ENCODE measurements at places on chromosomes 1 and 21. TPM values are rescaled to one million over a fixed set of nuclear protein-coding genes. Genes with fewer than 3 reads are reported as not detected.

DNA sequence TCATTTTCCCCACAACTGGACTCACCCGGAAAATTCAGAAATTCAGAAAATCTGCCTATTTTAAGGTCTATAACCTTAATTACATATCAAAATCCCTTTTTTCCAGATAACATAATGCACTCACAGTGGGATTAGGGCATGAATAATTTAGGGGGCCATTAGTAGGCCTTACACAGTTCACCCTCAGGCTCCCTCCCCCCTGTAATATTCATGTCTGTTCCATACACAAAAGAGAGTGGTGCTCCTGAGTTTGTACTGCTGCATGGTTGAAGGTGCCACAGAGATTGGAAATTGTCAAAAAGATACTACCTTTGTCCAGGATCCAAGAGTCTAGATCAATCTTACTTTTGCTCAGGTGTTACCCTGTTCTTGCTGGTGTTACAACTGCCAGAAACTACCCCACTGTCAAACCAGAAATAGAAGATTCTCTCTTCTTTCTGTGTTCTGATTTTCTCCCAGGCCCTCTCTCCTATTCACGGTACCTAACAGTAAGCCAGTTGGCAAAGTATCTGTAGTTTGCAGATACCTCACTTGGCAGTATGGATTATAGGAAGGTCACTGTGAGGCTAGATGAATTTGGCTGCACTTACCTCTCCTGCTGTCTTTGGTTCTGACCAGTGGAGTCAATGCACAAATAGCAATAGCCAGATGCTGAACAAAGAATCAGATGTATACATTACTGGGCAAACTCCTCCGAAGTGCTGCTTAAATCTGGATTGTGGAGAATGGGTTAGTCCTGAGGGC lies 53.2 kb downstream of the C1orf198 start:
- no peaks in the 10 kb centered on the region for H3K4me1 ChIP-seq
- DNase-seq, result no peak
- H3K4me3 ChIP-seq, result no peak overlapping the region
- no peak overlapping the region for H3K27ac ChIP-seq

DNA sequence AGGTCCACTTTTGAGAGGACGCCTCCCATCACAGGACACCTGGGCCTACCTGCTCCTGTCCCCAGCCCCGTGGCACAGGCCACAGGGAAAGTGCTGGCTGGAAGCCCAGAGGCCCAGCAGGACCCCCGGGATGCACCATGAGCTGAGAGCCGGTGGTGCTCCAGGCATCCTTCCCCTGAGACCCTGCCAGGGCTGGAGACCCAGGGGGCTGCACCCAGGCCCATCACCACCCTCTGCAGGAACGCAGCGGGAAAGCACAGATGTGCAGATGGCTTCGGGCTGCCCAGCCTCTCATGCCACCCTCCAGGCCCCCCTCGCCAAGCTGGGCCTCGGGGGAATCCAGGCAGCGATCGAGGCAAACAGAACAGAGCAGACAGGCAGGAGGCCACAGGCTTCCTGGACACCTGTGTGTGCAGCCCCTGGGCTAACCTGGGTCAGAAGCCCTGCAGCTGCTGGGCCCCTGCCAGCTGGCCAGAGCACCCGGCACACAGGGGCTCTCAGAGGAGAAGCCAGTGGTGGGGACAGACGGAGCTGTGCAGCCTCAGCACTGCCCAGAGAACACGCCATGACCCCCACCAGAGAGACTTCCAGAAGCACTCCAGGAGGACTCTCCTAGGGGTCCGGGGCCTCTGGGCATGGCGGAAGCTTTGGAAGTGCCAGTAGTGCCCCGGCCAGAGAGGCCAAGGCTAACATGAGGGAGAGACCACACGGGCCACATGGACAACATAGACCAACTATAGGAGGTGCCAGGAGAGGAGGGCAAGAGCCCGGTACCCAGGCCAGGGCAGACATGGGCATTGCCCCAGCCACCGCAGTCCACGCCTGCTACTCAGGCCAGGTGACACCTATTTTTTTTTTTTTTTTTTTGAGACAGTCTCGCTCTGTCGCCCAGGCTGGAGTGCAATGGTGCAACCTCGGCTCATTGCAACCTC lies 71.4 kb downstream of the ARHGEF16 start:
- no peak overlapping the region for H3K27ac ChIP-seq
- DNase-seq, result no peak
- H3K4me1 ChIP-seq, result peaks cover 12% of the 10 kb centered on the region
- H3K36me3 ChIP-seq, result no peaks in the 10 kb centered on the region
- no peaks in the 10 kb centered on the region for H3K27me3 ChIP-seq

- H3K27me3 ChIP-seq, result no peaks in the 10 kb centered on the region
- no peak for DNase-seq
Measured at GRCh38 chr1:168137515-168137821, 738 bp upstream of the GPR161 start.

- H3K4me1 ChIP-seq, result no peaks in the 10 kb centered on the region
- no peak overlapping the region for H3K27ac ChIP-seq
- H3K36me3 ChIP-seq, result no peaks in the 10 kb centered on the region
- no peaks in the 10 kb centered on the region for H3K27me3 ChIP-seq
Measured at GRCh38 chr1:41535276-41535675, 50.8 kb upstream of the EDN2 start.

DNA sequence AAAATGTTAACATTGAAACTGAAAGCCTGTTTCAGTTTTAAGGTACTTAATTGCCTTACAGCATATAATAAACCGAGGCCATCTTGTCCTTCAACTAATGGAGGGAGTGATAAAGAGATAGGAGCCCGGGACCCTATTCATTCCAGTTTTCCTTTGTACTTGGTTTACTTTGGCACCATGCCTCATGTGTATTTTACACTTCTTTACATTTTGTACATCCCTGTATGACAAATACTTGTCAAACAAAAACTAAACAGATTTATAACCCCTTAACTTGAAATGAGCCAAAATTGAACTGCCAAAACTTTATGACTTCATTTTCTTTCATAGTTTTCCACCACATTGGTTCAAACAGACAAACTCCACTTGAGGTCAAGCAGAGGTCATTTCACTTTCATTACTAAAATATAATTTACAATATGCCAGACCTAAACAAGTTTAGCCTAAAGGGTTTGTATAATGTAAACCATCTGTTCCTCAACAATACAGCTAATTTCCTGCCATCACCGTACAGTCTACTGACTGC lies 30.9 kb upstream of the UBE2U start:
- no peak for DNase-seq
- H3K4me3 ChIP-seq, result no peak overlapping the region
- no peak overlapping the region for H3K27ac ChIP-seq
- no peaks in the 10 kb centered on the region for H3K27me3 ChIP-seq
- H3K4me1 ChIP-seq, result no peaks in the 10 kb centered on the region

DNA sequence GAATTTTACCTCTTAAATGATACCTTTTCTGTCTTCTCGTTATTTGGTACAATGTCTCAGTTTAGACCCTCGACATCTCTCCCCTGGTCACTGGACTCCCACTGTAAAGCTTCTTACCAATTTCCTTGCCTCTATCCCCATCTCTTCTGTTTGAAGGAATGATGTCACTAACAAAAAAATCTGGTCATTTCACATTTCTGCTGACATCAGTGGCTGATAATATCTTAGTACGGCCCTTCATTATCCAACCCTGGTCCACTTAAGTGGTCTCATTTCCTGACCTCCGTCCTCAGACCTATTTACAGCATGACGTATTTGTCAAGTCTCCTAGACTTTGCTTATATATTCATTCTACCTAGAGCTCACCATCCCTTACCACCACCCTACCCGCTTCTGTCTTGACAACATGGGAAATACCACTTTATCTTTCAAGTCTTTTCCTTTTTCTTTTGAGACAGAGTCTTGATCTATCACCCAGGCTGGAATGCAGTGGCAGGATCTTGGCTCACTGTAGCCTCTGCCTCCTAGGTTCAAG lies 60.9 kb downstream of the C1orf21 start:
- H3K36me3 ChIP-seq, result no peaks in the 10 kb centered on the region
- H3K4me1 ChIP-seq, result no peaks in the 10 kb centered on the region
- no peak for DNase-seq
- H3K4me3 ChIP-seq, result no peak overlapping the region

DNA sequence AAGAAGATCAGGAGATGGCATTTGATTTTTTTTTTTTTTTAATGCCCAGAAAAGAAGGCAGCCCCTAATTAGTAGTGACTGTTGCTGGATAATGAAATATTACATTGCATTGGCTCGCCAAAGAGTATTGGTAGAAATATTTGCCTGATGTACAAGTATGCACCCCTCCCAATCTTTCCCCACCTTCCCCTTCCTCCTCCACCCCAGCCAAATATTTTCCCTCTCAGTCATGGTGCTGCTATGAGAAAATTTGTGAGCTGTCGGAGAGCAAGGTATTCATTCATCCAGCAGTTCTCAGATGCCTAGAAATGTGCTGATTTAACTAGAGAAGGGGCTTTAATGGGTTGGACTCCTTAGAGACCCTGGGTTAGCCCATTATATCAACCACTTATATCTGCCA lies 50.5 kb upstream of the IKBKE start:
- no peaks in the 10 kb centered on the region for H3K36me3 ChIP-seq
- no peak for DNase-seq
- no peaks in the 10 kb centered on the region for H3K27me3 ChIP-seq
- no peaks in the 10 kb centered on the region for H3K4me1 ChIP-seq

- no peaks in the 10 kb centered on the region for H3K4me1 ChIP-seq
- no peaks in the 10 kb centered on the region for H3K27me3 ChIP-seq
- H3K36me3 ChIP-seq, result no peaks in the 10 kb centered on the region
- no peak for DNase-seq
Measured at GRCh38 chr1:66648901-66649595, 103.2 kb upstream of the DYNLT5 start.

- H3K4me3 ChIP-seq, result no peak overlapping the region
- H3K4me1 ChIP-seq, result no peaks in the 10 kb centered on the region
- no peak overlapping the region for H3K27ac ChIP-seq
- H3K27me3 ChIP-seq, result no peaks in the 10 kb centered on the region
Measured at GRCh38 chr1:234699795-234700665, 90.1 kb upstream of the IRF2BP2 start.

DNA sequence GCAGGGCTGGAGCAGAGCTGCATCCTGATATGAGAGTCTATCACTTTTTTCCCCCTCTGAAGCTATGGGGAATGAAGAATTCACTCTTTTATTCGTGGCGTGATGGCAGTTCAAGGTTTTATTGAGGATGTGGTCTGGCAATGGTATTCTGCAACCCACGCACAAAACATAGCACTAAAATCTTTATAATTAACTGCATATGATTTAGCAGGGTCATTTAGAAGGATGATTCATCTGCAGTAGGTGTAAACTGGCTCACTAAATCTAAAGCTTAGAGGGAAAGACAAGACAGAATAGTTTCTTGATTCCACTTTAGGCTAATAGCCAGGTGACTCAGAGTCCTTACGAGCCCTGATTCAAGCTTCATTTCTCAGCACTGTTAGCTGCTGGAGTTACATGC lies 25.0 kb upstream of the CHRM3 start:
- no peaks in the 10 kb centered on the region for H3K36me3 ChIP-seq
- no peaks in the 10 kb centered on the region for H3K4me1 ChIP-seq
- H3K27me3 ChIP-seq, result no peaks in the 10 kb centered on the region
- no peak for DNase-seq
- no peak overlapping the region for H3K27ac ChIP-seq

GRCh38 chr1:9728451-9729295 lies 77.1 kb downstream of the PIK3CD start:
- H3K4me1 ChIP-seq, result peaks cover 68% of the 10 kb centered on the region
- H3K27ac ChIP-seq, result peak overlapping the region; percentile 62
- H3K27me3 ChIP-seq, result no peaks in the 10 kb centered on the region
- peak overlapping the region; percentile 44 for H3K4me3 ChIP-seq
- DNase-seq, result peak; percentile 89
- peaks cover 67% of the 10 kb centered on the region for H3K36me3 ChIP-seq

- H3K36me3 ChIP-seq, result no peaks in the 10 kb centered on the region
- no peaks in the 10 kb centered on the region for H3K4me1 ChIP-seq
- H3K27ac ChIP-seq, result no peak overlapping the region
- no peak overlapping the region for H3K4me3 ChIP-seq
- DNase-seq, result no peak
Measured at GRCh38 chr1:18294437-18295176, 186.1 kb upstream of the KLHDC7A start.

DNA sequence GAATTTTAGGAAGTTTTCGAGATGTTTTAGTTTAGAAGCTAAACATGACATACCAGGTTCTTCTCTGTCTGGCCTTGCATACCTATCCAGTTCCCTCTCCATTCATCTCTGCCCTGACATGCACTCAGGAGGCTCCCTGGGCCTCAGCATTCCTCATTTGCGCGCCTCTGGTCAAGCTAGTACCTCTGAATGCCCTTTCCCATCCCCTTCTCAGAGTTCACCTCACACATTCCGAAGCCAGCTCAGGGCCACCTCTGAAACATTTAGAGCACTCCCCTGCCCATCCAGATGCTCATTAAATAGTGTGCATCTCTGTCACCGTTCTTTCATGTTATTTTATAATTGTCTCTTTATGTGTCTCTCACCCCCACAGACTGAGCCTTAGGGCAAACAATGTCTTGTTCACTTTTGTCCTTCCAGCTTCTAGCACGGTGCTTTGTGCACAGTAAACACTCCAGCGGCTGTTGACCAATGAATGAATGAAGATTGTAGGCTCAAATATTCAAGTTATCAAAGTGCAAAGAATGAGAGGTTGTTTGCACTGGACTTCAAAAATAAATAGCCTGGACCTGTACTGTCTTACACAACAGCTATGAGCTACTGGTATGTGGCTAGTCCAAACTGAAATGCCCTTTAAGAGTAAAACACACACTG lies 1.2 kb upstream of the DHCR24 start:
- H3K4me3 ChIP-seq, result no peak overlapping the region
- no peak for DNase-seq
- no peaks in the 10 kb centered on the region for H3K4me1 ChIP-seq
- H3K27me3 ChIP-seq, result no peaks in the 10 kb centered on the region
- H3K27ac ChIP-seq, result no peak overlapping the region

DNA sequence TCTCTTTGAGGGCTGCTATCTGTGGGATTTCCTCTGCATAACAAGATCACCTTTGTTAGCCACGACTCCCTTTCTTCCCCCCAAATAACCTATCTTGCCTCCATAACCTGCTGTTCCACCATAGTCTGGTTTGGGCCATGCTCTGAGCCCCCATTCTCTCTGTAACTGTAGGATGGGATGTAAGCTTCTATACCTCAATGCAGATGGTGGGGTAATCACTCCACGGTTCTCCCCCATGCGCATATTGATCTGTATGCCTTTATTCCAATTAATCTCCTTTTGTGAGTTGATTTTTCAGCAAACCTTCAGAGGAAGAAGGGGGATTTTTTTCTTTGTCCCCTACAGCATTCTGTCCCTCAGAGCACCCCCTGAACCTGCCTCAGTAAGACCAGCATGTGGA lies 170.1 kb upstream of the IRF2BP2 start:
- peaks cover 8% of the 10 kb centered on the region for H3K4me1 ChIP-seq
- H3K36me3 ChIP-seq, result no peaks in the 10 kb centered on the region
- H3K27me3 ChIP-seq, result no peaks in the 10 kb centered on the region
- H3K27ac ChIP-seq, result no peak overlapping the region
- no peak for DNase-seq

GRCh38 chr1:164760569-164760968 lies 201.6 kb downstream of the PBX1 start:
- DNase-seq, result no peak
- no peak overlapping the region for H3K4me3 ChIP-seq
- no peaks in the 10 kb centered on the region for H3K4me1 ChIP-seq
- no peak overlapping the region for H3K27ac ChIP-seq
- no peaks in the 10 kb centered on the region for H3K36me3 ChIP-seq

- no peak for DNase-seq
- no peaks in the 10 kb centered on the region for H3K36me3 ChIP-seq
- no peak overlapping the region for H3K4me3 ChIP-seq
- no peaks in the 10 kb centered on the region for H3K27me3 ChIP-seq
Measured at GRCh38 chr1:245771511-245772281, 616.9 kb downstream of the KIF26B start.

Gene SHC1
- total RNA-seq, result 71.0 TPM

Gene CCDC27
- total RNA-seq, result not detected

Gene C1orf87
- not detected for total RNA-seq

Gene RGS8
- total RNA-seq, result not detected

Gene ATAD3C
- 0.61 TPM for total RNA-seq

Gene VANGL2
- total RNA-seq, result not detected

Gene LCE4A
- total RNA-seq, result not detected

Gene PTAFR
- total RNA-seq, result 1.2 TPM

Data from naive thymus-derived CD4-positive, alpha-beta T cell (primary cell).